ENCODE measurements at places on chromosomes 13 and 19.

- no peak for DNase-seq
These were observed 3.2 kb downstream of the SERPINE3 start for GRCh38 chr13:51342706-51343105.

GRCh38 chr13:87078947-87079795, 592.0 kb upstream of the SLITRK5 start:
- DNase-seq: no peak

DNA sequence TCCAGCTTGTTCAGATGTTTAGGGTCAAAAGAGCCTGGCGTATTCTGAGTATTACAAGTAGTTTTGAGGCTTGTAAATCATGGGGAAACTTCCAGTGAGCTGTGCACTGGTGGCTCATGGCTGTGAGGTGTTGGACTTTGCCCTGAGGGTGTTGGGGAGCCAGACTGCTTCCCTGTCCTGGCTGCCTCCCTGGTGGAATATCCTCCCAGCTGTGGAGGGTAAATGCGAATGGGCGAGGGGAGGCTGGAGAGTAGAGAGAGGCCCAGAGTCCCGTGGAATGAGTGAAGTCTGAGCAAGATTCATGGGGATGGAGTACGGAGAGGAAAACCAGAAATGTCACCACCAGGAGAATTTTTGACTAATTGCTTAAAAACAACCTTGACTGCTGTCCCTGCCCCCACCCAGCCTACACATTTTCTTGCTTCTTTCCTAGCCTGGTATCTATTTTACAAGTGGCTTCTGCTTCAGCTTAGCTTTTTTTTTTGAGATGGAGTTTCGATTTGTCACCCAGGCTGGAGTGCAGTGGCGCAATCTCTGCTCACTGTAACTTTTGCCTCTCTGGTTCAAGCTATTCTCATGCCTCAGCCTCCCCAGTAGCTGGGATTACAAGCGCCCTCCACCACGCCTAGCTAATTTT, 3.7 kb downstream of the SNRPA start:
- no peak for DNase-seq

GRCh38 chr13:97856304-97856675, 97.2 kb upstream of the IPO5 start:
- DNase-seq: no peak

- no peak for DNase-seq
These were observed 50.8 kb downstream of the TSSK6 start for GRCh38 chr19:19464339-19465098.

DNA sequence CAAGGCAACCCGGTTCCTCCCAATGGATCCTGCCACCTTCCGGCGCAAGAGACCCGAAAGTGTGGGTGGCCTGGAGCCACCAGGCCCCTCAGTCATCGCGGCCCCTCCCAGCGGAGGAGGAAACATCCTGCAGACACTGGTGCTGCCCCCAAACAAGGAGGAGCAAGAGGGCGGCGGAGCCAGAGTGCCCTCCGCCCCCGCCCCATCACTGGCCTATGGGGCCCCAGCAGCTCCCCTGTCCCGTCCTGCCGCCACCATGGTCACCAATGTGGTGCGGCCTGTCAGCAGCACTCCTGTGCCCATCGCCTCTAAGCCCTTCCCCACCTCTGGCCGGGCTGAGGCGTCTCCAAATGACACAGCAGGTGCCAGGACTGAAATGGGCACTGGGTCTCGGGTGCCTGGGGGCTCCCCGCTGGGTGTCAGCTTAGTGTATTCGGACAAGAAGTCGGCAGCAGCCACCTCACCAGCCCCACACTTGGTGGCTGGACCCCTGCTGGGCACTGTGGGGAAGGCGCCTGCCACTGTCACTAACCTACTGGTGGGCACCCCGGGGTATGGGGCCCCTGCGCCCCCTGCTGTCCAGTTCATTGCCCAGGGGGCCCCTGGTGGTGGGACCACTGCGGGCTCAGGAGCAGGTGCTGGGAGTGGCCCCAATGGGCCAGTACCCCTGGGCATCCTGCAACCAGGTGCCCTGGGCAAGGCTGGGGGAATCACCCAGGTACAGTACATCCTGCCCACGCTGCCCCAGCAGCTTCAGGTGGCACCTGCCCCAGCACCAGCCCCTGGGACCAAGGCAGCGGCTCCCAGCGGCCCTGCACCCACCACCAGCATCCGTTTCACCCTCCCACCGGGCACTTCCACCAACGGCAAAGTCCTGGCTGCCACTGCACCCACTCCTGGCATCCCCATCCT, 11.2 kb upstream of the PRR19 start:
- DNase-seq: no peak

DNA sequence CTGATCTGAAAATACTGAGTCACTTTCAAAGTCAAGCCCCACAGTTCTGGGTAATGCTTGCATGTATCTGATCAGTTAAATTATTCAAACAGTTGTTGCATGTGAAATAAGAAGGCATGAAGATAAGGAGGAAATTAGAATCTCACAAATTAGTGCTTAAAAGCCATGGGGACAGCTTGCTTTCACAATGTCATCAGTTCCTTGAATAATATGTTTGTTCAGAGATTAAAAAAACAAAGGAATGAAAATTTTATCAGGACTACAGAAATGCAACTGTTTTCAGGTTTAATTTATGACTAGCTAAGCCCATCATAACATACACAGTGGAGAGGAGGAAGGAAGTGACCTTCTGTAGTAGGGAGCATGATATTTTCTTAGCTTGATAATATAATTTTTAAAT, 150.1 kb downstream of the OXGR1 start:
- DNase-seq: no peak

- DNase-seq: peak; percentile 52
These were observed 9.1 kb upstream of the DPP9 start for GRCh38 chr19:4732680-4733114.

Measured in GM18507 (cell line).